Ecto neural progenitor cell (in vitro differentiated cells): ENCODE measurements at places on chromosomes 4 and X.

DNA sequence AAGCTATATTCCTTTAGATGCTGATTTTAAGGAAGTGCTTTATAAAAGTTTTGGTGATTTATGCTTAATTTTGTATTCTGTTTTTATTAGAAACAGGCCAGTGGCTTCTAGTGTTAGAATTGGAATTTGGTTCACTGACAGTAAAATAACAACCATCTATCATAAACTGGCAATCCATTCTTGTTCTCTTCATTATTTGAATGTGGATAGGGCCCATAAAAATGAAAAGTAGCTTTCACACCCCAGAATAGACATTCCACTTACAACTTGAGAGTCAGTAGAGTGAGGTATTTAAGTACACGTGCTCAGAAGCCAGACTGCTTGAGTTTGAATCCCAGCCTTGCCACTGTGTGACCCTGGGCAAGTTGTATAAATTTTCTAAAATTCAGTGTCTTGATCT lies 232.4 kb upstream of the CTSO start:
- DNase-seq: no peak

- no peak for DNase-seq
Observed at GRCh38 chr4:135775909-135776308, 1574.3 kb upstream of the PABPC4L start.

DNA sequence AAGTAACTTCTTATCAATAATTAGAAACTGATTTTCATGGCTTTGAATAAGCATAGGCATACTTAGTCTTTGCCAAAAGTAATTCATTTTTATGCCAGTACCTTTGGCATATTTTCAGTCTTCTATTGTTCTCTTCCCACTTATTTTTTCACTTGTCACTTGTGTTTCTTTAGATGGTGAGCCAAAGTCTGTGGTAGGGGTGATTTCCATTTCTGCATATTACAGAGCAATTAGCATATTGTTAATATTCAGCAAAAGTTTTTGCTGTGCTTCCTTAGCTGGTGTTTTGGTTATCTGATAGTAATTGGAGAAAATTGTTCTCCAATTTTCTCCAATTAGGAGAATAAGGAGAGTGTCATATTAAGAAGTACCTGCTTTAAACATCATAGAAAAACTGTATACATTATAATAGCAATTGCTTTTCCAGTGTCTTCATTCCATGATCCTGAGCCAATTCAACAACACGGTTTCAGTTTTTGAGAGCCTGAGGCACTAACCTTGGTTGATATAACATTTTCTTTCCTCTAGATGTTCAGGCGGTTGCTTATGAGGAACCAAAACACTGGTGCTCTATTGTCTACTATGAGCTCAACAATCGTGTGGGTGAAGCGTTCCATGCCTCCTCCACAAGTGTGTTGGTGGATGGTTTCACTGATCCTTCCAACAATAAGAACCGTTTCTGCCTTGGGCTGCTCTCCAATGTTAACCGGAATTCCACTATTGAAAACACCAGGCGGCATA lies 64.7 kb downstream of the SMAD1 start:
- no peak for DNase-seq

GRCh38 chrX:33045882-33046281 lies 165.5 kb downstream of the DMD start:
- DNase-seq: no peak

- DNase-seq: no peak
Observed at GRCh38 chr4:106816496-106816895, 219.6 kb downstream of the DKK2 start.

GRCh38 chr4:103201253-103201652 lies 3.1 kb upstream of the CENPE start:
- DNase-seq: no peak
